IPS DF 19.7 (cell line): ENCODE measurements at places on chromosomes 7 and 10.

DNA sequence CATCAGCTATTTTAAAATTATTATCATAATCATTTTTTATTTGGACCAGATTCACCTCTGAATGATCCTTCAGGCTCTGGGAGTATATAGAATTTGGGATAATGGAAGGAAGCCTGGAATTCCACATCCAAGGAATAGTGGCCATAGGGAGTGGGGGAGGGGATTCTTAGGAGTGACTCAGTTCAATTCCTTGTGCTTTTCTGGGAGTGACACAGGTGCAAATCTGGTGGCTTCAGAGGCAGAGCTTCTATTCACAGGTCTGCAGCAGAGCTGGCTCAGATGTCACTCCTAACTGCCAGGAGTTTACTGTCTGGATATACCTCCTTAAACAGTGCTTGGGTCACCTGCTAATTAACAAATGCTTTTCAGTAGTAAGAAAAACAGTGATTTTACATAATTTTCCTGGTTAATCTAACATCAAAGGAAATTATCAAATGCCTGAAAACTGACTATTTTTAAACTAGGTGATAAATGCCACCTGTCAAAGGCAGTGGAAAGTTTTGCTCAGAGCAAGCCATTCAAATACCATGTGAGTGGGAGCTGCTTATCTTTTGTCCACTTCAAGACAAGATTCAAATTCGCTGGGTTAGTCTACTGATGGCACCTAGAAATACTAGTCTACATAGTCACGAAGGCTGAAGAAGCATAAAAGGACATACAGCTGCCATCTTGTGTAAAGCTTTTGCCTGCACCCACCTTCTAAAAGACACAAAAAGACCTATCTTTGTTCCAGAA is 106.7 kb upstream of the LAMB4 start:
- DNase-seq = peak; percentile 15

GRCh38 chr7:127887631-127888030 is 143.6 kb downstream of the LRRC4 start:
- DNase-seq = no peak

- no peak for DNase-seq
Observed at GRCh38 chr10:7111561-7111960, 299.3 kb downstream of the SFMBT2 start.

DNA sequence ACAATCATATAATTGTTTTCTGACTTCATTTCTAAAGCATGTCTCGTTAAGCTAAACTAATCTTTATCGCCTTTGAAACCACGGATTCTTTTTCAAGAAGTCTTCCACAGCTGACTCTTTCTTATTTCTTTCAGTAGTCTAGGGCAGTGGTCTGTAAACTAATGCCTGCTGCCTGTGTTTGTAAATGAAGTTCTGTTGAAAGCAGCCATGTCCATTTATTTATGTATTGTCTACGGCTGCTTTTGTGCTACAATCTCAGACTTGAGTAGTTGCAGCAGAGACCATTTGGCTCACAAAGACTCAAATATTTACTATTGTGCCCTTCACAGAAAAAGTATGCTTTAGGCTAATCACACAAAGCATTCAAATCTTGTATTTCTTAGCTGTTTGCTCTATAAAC is 20.3 kb upstream of the ABLIM1 start:
- no peak for DNase-seq

DNA sequence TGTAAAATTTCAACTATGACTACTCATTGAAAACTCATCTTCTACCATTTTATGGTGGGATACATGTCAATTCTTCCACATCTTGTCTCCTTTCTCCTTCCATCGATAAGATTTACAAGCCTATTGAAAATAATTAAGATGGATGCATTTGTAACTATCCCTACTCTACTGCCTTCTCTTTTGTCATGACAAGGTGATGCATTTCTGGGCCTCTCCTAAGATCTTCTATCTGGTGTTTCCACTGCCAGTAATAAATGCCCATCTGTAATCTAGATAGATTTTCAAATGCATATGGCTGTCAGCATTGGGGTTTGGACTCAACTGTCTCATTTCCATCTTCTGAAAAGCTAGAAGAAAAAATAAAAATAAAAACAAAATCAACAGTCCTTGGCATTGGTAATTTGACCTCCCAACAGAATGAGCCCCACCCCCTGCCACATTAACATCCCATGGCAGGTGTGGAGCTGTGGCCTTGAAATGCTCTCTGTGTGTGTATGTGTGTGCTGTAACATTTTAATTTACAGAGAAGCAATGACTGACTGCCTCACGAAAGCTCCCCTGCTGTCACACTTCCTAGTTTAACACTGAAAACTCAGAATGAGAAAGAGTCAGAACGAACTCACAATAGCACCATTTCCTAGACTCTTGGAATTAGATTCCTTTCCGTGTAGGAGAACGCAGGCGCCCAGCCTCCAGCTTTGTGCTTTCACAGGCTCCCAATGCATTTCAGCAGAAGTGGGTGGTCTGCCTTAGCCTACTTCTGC is 74.2 kb downstream of the RHOBTB1 start:
- DNase-seq = no peak

DNA sequence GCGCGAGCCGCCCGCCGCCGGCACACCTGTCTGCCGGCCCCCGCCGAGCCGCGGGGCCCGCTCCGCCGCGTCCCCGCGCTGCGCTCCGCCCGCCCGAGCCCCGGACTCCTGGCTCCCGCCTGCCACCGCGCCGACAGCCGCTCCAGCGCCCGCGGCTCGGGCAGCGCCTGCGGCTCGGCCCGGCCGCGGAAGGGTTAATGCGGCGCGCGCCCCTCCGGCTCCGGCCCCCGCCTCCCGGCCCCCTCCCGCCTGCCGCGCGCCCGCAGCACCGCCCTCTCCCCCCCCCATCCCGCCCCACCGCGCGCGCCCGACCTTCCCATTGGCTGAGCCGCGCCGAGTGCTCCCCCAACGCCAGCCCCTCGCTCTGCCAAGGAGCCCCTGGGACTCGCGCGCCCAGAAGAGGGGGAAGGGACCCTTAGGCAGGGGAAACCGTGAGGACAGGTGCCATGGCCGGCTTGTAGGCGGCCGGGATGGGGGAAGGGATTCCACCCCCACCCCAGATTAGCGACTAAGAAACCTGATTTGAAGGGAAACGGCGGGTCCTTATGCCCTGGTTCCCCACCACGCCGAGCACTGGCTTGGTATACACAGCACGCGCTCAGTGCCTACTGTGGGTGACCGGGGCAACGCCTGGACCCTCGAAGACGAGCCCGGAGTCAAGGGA is at the start of gene KCNH2:
Gene KCNH2 (minus strand): TSS at position 196 of the 664 bp plus-strand sequence. CDS start 408 bp downstream, outside the sequence.
- no peak for DNase-seq

DNA sequence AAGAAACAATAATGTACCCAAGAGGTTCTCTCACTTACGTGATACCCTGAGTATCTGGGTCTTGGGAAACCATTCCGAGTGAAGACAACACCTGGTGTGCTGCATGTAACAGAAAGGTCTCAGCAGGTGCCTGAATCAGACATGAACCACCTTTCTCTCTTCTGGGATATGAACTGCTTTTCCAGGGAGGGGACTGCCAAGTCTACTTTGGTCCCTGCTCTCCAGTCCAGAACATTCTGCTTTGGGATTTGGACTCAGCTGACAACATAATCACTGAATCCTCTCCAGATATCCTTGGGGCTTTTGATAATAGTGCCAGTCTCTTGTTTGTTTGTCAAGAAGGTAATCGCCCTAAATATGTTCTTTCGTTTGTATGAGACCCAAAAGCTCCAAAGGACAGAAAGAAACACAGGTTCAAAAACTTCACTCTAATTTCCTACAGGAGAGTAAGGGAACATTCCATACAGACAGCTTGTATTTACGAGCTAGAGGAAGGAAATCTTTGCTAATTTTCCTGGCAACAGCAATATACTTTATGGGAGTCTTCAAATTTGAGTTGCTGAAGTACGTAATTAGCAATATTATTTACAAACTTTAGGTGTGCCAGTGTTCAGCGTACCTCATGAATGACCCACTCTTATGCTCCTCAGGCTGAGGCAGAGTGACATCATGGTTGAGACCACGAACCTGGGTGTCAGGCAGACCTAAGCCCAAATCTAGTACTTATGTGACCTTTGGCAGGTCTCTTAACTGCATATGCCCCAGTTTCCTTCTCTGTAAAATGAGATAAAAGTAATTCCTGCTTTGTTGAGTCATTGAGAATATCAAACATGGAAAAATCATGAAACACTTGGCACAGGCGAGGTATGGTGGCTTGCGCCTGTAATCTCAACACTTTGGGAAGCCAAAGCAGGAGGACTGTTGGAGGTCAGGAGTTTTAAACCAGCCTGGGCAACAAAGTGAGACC is 5.4 kb downstream of the ABLIM1 start:
- DNase-seq = no peak

DNA sequence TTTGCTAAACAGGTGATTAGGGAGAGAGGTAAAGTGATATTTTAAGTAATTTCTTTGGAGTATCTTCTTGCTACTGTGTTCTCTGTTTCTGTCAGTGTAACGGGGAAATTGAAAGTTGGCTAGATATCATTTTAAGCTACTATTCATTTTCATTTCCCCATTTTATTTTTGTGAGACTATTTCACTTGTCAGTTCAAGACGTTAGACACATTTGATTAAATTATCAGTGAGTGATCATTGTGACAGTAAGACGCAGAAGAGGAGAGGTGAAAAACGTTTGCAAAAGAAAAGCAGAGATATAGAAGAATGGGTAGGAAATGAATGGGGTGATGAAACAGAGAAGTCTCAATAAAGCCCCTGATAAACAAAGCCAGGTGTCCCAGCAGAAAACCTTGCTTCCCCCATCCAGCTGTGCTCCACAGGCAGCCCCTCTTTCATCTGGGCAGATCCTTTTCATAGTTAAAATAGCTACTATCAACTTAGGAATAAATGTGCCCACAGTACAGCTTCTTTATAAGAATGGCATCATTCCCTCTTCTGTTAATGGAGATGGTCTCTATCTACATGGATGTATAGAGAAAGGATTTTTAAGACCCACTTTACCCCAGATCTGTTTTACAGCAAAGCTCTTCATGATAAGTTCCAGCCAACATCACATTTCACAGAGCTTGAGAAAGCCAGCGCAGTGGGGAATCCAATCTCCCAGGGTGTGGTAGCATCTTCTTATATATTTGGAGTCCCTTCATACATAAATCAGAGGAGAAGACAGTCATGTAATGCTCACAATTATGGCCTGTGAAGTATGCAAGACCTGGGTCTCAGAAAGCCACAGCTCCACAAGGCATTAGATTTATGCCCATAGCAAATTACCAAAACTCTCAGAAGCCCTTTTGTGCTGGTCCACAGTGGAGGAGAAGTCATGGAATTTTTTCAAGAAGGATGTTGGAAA is 138.1 kb upstream of the ITGB1 start:
- DNase-seq = peak; percentile 23

DNA sequence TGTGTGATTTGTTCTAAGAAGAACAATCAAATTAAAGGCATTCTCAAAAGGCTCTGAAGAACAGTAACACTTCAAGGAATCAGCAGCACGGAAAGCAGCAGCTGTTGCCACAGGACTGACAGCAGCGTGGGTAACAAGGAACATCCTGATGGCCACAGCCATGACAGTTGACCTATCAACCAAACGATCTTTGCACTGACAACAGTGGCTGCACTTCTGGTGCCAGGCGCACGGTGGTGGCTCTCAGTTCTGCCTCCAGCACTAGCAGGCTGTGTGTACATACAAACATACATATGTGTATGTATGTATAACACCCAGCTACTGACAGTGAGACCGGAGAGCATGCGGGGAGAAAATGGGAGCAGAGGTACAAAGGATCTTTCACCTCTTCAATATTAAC is 114.1 kb downstream of the ZFAND4 start:
- no peak for DNase-seq

DNA sequence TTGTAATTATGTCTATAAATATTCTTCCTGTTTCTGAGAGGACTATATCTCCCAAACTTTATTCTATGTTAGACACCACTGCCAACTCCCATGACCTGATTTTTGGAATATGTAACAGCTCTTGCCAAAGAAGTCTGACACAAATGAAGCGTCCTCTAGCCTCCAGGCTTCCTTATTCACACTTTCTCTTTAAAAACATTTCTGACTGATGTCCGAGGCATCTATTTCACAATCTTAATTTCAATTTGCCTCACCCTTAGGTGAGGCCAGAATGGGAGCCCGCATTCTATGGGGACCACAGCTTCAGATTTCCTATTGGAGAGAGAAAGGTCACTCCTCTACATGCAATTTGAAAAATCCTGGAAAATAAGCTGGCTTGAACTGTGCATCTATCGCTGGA is 873.2 kb downstream of the GATA3 start:
- DNase-seq = no peak

GRCh38 chr7:17040716-17041115 is 158.9 kb upstream of the AGR3 start:
- no peak for DNase-seq
